ENCODE measurements at places on chromosomes 6 and 20.

DNA sequence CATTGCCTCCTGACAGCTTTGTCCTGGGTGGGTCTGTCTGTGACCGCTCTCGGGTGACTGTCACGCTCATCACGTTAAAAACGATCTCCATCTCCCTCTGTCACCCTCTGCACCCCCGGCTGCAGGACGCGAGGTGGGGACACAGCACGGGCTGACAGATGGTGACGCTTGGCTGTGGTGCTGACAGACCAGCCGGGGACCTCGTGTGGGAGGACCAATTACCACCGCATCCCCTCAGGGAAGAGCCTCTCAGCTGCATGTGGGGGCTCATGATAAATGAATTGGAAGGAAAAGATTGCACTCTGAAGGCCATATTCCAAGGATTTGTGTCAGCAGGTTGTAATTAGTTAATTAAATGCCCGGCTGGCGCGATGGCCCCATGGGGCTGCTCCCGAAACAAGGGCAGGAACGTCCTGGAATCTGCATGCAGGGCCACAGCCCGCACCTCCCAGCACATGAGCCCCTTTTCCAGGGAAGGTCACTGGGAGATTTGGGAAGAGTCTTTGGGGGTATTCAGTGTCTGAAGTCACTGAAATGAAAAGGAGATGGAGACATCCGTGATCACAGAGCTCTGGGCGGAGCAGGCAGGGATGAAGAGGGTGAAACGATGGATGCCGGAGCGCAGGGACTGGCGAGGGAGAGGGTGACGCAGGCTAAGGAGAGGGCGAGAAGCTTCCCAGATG, 87.1 kb downstream of the ERMARD start:
- no peak for DNase-seq

- DNase-seq = no peak
Measured at GRCh38 chr6:73604020-73604419, 49.8 kb downstream of the SLC17A5 start.

GRCh38 chr6:143232849-143233248, 172.2 kb downstream of the AIG1 start:
- DNase-seq = no peak

- peak; percentile 94 for DNase-seq
Measured at GRCh38 chr6:157198425-157199279, 124.7 kb downstream of the TMEM242 start.

DNA sequence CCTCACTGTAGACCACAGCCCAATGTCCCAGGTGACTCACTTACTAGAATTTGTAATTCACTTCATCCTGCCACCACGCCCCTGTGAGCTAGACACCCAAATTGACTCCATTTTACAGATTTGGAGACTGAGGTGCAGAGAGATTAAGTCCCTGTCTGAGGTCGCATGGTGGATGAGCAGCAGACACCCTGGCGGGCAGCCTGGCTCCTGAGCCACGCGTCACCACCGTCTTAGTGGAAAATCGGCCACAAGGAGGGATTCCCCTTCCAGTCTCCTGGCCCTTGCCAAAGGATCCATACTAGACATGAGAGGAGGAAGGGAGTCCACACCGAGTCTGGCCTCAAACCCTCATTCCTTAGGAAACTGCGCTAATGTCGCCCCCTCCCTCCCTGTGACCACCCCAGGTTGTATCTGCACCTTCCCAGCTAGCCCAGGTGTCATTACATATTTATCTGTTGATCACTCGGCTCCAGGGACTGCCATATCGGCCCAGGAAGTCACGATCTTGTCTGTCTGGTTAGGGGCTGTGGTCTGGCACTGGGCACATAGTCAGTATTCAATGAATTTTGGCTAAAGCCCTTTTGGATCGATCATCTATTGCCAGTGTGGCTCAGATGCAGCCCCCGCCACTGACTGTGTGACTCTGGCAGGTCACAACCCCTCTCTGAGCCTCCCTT, 25.7 kb upstream of the PTGIS start:
- no peak for DNase-seq

DNA sequence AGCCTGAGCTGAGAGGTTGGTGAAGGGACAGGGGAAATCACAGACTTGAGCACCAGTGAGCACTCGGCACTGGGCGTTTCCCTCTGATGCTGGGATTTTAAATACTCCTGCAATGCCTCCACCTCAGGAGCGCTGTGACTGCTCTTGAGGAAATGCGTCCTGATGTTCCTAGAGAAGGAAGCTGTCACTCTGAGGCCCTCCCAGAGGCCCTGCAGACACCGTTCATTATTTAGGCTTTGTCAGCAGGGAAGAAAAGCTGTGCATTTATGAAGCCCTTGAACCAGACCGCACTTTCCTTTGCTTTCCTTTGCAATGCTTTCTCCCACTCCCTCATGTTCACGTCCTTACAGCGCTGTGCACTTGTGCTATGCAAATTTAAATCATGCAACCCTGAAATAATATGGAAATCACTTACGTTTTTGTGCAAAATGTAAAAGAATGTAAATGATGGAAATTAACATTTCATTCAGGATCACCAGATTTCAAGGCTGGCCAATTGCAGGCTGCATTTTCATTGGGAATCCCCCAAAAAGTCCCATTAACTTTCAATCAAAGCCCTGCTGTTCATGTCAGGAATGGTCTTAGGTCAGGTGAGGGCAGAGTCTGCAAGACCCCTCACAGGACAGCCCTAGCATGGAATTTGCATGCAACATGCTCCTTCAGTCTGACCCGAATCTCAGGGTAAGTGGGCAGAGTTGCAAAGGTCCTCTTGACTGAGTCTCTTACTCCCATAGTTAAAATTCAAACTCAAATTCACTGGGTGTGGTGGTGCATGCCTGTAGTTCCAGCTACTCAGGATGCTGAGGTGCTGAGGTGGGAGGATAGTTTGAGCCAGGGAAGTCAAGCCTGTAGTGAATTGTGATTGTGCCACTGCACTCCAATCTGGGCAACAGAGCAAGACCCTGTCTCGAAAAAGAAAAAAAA, 45.8 kb upstream of the SYNDIG1 start:
- DNase-seq = no peak
